ENCODE measurements at places on chromosomes 1 and 21.
A peak's percentile ranks its signal among the peaks of the same experiment; 100 is the strongest.

DNA sequence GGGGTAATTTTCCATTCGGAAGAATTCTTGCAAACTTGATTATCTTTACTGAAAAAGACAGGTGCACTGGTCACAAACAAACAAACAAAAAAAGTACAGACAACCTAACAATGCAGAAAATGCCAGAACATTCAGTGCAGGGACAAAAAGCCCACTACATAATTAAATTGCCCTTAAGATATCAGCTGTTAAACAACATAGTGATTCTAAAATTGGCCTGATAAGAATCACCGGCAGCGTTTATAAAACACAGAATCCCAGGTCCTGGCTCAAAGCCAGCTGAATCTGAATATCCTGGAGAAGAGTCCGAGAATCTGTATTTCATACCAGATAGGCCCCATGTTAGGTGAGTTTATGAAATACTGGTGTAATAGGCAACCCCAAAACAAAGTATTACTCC, 6.1 kb downstream of the PLPP3 start:
- DNase-seq, result no peak

GRCh38 chr1:175400766-175401165, 208.2 kb upstream of the KIAA0040 start:
- no peak for DNase-seq

DNA sequence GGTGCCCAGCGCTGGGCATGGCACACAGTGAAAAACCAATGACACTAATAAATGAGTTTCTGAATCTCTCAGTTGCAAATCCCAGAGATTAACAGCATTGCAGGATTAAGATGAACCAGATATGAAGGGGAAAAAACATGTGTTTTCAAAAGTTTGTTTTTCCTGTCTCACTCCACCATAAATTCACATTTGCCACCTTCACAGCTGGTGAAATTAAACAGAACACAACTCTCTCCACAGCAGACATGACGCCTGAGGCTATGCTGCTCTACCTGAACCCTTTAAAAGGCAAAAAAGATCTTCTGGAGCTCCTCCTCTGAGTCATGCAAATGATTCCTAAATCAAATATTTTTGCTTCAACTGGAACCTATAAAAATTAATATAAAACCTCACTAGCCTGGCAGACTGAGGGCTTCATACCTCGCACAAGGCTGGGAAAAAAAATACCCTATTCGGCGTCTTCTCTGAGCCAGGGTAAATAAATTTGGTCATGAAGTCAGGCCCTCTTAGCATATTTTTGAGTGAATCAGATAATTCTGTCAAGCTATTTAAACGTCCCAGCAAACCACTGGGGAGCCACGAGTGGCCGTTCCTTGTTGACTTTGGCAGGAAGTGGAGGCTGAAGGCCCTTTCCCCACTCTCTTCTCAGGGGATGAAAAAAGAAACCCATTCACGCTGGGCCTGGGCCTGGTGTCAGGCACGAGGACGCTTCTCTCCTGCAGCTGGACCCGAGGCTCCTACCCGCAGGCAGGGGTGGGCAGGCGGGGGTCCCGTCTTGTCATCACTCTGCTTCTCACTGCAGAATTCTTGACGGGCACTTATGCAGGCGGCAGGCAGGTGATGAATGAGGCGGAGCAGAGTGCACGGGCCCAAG, 53.0 kb downstream of the DMRTB1 start:
- DNase-seq, result no peak

DNA sequence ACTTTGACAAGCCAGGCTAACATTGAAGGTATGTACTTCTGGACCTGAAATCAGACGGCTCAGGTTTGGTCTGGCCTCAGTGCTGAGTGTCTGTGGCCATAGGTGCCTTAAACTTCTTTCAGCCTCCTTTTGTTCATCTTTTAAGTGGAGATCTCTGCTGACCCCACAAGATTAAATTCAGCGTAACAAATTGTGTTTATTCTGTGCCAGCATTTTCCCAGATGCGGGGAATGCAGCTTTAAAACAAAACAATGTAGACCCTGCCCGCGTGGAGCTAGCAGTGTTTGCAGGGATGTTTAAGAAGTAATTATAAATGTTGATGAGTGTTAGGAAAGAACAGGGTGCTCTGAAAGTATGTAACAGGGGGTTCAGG, 923 bp downstream of the CAP1 start:
- no peak for DNase-seq

GRCh38 chr1:71542155-71542554, 461.3 kb upstream of the ZRANB2 start:
- DNase-seq, result no peak

- no peak for DNase-seq
Measured at GRCh38 chr1:39727932-39728317, 10.8 kb upstream of the PPIE start.

DNA sequence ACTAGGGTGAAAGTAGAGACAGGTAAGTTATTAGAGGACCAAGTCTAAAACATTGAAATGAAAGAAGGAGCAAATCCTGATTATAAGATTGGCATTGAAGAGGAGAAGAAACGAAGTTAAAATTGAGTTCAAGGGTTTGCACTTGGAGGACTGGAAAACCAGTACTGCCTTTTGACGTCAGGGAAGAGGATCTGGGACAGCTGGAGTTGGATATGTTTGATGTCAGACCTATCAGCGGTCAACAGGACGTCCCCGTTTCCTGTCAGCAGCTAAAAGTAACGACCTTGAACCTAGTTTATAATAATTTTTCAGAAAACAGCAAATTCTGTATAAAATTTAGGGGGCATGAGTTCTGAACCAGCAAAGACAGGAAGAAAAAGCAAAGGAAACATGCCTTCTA, 1.2 kb upstream of the NID1 start:
- DNase-seq, result no peak

GRCh38 chr1:93977598-93977945, 68.3 kb upstream of the GCLM start:
- no peak for DNase-seq

DNA sequence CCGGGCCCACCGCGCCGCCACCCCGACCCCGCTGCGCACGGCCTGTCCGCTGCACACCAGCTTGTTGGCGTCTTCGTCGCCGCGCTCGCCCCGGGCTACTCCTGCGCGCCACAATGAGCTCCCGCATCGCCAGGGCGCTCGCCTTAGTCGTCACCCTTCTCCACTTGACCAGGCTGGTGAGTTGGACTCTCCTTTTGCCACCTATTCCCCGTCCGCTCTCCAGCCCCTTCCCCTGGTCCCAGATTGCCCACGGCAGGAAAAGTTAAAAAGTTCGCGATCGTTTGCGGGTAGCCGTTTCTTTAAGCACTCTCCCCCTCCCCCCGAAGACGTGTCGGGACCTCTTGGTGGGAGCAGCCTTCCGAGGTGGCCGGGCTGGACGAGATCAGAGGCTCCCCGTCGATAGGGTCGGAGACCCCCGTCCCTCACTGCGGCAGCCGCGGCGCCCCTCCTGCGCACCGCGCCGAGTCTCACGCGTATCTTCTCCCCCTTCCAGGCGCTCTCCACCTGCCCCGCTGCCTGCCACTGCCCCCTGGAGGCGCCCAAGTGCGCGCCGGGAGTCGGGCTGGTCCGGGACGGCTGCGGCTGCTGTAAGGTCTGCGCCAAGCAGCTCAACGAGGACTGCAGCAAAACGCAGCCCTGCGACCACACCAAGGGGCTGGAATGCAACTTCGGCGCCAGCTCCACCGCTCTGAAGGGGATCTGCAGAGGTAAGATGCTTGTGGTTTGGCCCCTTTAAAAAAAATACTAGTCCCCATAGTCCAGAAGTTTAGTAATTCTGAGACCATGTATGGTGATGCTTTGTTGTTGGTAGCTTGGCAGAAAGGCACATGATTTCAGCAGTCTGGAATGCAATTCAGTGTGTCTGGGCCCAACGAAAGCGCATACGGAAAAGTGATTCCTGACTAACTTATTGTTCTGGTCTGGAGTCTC, 576 bp downstream of the CCN1 start:
- peak; percentile 44 for DNase-seq

DNA sequence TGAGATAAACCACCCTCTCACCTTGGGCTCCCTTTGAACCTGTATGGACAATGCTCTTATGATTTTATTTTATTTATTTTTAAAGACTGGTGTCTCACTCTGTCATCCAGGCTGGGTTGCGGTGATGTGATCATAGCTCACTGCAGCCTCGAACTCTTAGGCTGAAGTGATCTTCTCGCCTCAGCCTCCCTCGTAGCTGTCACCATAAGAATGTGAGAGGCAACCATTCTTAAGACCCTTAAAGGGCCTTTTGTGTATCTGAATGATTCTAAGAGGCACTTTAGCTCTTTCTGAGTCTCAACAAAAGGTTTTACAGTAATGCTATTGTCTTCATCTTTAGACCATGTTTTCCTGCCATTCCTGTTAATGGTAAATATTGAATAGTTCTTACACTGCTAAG, 67.0 kb downstream of the IVNS1ABP start:
- no peak for DNase-seq

DNA sequence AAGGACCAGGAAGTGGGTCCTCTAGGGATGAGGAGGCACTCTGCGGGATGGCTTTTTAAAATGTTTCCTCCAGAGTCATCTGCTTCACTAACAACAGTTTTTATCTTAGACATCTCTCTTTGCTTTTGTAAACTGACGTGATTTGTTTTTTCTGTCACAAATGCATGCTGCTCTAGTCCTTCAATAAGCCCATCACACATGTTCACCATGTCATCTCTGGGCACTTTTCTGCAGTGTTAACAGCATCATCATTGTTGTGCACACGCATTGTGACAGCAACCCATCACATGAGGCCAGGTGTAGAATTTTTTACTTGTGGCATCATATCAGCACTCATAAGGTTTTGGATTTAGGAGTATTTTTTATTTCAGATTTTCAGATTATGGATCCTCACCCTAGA, 12.5 kb downstream of the RGS2 start:
- DNase-seq, result no peak

- DNase-seq, result peak; percentile 41
Measured at GRCh38 chr1:62746086-62746808, 37.7 kb upstream of the ATG4C start.

- DNase-seq, result peak; percentile 80
Measured at GRCh38 chr21:38505654-38506523, 7.6 kb upstream of the ERG start.

DNA sequence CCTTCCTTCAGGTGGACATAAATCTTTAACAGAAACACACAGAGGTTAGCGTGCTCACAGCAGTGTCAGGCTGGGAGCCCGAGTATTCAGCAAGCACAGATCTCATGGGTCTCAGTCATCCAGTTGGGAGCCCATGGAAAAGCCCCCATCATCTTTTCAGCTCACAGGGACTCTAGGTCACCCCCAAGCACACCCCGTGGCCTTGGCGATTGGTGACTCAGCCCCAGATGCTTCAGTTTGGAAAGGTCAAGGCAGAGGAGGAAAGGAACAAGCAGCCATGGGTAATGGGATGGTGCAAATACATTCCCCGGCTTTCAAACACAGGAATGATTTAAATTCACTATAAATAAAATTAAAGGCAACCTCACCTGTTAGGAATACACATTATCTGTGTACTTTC, 88.9 kb downstream of the PGBD5 start:
- DNase-seq, result no peak

GRCh38 chr21:45845063-45845769, 136.4 kb upstream of the COL6A1 start:
- no peak for DNase-seq

DNA sequence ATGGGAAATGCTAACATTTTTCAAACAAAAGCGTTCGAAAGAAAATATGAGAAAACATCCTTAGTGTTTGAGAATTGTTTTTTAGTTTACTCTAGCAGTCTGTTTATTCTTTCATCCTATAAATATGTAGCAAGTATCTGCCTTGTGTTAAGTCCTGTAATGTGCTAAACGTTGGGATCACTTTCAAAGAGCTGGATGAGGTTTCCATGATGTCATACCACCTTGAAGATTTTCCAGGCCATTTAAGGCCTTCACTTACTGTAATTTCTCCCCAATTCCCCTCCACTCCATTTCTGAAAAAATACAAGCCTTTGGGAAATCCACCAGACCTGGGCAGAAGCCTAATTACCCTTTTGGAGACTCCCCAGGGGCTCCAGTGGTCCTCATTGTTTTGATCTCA, 24.2 kb upstream of the CTBS start:
- no peak for DNase-seq

DNA sequence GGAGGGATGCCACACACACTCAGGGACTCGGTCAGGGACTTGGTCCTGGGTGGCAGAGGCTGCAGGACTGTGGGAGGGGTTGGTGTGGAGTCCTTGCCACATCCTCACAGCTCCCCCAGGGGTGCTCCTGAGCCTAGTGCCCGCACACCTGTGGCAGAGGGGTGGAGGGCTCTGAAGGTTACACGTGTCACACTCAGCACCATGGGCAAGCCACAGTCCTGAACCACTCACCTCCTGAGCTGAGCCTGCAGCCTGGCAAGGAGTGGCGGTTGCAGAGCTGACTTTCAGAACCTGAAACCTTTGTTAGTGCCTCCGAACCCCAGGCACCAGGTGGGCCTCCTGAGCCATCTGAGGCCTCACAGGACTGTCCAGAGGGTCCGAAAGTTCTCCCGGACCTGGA, 249.2 kb upstream of the C1orf174 start:
- no peak for DNase-seq

- DNase-seq, result no peak
Measured at GRCh38 chr21:31772674-31773555, 41.0 kb upstream of the SCAF4 start.

GRCh38 chr1:28249013-28249865, 10.1 kb upstream of the SESN2 start:
- DNase-seq, result no peak

- no peak for DNase-seq
Measured at GRCh38 chr1:47755101-47755990, 241.8 kb downstream of the TRABD2B start.

DNA sequence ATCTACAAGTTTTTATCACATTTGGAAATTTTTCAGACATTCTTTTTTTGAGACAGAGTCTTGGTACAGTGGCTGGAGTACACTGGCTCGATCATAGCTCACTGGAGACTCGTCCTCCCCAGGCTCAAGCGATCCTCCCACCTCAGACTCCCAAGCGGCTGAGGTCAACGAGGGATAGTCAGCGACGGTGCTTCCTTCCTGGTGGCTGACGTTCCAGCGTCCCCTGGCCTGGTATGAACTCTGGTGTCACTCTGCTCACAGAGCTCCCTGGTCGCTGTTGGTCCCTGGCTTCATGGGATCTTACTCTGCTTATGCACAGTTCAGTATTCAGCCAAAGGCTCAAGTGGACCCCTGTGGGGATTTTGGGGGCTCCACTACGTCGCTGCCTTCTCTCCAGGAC, 3.5 kb upstream of the ARHGEF16 start:
- no peak for DNase-seq

DNA sequence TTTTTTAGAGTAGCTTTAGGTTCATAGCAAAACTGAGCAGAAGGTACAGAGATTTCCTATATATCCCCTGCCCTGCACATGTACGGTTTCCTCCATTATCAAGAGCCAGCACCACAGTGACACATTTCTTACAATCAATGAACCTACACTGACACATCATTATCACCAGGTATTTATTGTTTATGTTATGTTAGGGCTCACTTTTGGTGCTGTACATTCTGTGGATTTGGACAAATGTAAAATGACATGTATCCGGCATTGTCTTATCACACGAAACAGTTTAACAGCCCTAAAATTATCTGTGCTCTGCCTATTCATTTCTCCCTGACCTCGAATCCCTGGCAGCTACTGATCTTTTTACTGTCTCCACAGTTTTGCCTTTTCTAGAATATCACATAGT, 93.7 kb upstream of the DPH5 start:
- no peak for DNase-seq

- DNase-seq, result no peak
Measured at GRCh38 chr1:101131239-101131843, 105.5 kb upstream of the S1PR1 start.
